ENCODE measurements at places on chromosomes 6 and 20.

DNA sequence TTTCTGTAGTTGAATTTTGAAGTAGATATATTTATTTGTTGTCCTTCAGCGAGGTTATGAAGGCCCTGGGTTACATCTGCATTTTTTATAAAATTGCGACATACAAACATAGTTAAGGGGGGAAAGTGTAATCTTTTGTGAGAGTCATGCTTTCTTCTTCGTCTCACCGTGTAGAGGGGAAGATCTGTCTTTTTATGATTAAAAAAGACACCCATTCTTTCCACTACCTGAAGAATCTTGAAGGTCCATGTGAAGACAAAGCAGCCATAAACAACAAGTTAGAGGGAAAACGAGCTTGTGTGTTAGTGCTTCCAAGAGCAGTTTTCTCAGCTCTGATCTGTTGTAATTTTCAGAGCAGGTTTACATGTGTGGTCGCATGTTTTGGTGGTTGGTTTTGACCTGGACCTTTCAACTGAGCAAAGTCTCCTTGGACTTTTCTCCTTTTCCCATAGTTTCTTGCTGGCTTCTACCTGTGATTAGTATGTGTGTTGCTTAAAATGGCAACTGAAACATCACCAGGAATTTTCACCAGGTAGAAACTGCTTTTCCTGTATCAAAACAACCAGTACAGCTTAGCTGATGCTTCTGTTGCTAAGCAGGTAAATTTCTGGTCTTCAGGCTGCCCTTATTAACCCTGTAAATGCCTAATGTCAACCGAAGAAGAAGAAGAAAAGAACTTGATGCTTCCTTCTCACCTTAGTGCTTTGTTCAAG, 37.3 kb downstream of the RREB1 start:
- no peak for DNase-seq

DNA sequence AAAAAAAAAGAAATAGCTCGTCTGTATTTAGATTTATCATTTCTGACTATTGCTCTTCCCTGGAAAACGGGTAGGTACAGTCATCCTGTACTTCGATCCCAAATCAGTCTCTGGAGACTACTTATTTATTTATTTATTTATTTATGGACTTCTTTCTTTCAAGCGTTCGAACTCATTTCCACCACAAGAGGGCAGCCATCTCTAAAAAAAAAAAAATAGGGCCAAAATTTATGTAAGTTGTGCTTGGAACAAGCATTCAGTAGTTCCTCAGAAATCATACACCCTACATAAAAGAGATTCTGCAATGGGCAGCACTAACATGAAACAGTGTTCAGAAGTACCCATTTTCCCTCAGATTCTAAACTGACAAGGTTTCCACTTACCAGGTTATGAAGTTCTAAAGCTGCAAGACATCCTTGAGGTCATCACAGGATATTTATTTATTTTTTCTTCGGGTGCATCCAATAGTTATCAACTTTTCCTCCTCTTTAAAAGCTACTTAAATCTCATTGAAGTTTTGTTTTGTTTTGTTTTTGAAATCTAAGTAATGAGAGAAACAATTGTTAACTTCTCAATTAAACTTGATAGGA, 1.9 kb upstream of the BMP2 start:
- DNase-seq = peak; percentile 39

DNA sequence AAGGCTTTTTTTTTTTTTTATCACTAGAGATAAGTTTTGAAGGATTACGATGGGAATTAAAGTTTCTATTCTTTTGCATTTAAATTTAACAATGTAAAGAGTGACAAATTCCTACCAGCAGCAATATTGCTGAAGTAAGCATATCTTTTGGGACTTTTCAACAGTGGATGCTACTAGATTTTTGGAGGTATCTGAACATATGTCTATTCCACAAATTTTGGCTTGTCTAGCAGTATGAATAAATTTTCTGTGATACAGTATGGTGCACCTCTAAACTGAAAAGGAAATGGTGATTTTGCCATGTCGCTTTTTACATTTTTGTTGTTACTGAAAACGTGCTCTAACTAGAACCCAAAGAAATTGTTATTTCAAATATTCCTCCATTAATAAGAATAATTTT, 368.3 kb upstream of the MANEA start:
- DNase-seq = no peak

DNA sequence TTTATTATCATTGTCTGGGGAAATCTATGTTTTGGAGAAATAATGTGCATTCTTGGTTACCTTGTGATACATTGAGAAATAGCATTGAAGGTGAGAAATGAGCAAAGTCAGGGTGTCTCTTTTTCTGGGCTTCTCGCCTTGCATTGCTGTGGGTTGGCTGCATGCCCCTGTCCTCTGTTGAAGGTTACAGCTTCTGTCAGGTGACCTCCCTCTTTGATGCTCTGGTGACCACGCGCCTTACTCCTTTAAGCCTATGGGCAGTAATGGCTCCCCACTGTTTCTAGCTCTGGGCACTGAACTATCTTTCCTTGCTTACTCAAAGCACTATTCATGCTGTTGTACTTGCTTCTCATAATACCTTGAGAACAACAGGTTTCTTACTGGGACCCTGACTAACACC, 14.6 kb downstream of the ADGRB3 start:
- DNase-seq = no peak

DNA sequence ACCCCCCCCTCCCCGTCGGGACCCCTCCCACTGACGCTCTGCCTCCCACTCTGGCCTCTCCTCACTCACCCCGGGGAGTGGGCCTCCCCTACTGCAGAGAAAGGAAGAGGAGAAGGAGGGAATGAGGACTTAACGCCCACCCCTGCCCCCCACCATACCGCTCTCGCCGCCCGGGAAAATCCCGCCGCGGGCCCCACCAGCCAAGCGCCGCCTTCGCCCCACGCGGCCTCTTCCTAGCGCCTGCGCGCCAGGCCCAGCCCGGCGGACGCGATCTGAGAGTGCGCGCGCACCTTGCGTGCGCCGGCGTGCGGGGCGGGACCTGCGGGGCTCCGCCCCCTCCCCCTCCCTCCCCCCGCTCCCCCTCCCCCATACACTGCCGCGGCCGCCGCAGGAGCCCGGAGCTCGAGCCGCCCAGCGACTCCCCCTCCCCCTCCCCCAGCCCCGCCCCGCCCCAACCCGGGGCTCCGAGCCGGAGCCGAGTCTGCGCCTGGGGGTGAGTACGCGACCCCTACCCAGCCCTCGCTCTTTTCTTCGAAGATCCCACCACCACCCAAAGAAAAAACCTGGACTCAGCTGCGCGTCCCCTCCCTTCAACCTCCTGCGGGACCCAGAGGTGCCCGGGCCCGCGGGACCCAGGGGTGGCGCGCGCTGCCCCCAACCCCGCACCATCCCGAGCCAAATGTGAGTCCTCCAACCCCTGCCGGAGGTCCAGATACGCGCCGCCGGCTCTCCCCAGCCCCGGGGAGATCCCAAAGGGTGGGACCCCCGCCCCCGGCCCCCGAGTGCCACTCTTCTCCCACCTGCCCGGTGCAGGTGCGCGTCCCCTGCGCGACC, at the start of the genes MRPL14 and TMEM63B:
MRPL14 (minus strand) TSS at position 267 of the 834 bp plus-strand sequence. CDS start 10,841 bp downstream, outside the sequence.
TMEM63B (plus strand) TSS at position 369 of the 834 bp plus-strand sequence. CDS start 7,031 bp downstream, outside the sequence.
- DNase-seq = peak; percentile 87

DNA sequence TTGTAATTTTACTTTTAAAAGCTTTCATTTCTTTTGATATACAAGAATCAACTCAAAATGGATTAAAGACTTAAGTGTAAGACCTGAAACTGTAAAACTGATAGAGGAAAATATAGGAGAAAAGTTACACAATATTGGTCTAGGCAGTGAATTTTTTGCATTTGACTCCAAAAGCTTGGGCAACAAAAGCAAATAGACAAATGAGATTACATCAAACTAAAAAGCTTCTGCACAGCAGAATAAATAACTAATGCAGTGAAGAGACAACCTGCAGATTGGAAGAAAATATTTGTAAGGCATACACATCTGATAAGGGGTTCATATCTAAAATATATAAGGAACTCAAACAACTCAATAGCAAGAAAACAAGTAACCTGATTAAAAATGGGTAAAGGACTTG, 3.0 kb downstream of the GABRR1 start:
- no peak for DNase-seq

DNA sequence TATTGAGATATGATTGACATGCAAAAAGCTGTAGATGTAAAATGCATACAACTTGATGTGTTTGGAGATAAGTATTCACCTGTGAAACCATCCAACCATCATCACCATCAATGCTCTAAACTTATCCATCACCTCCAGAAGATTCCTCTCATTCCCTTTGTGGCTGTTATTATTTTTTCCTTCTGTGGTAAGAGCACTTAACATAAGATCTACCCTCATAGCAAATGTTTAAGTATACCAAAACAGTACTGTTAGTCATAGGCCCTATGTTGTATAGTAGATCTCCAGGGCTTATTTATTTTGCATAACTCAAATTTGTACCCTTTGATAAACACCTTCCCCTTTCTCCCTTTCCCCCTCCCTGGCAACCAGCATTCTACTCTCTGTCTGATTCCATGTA, 31.2 kb upstream of the CCN6 start:
- no peak for DNase-seq

DNA sequence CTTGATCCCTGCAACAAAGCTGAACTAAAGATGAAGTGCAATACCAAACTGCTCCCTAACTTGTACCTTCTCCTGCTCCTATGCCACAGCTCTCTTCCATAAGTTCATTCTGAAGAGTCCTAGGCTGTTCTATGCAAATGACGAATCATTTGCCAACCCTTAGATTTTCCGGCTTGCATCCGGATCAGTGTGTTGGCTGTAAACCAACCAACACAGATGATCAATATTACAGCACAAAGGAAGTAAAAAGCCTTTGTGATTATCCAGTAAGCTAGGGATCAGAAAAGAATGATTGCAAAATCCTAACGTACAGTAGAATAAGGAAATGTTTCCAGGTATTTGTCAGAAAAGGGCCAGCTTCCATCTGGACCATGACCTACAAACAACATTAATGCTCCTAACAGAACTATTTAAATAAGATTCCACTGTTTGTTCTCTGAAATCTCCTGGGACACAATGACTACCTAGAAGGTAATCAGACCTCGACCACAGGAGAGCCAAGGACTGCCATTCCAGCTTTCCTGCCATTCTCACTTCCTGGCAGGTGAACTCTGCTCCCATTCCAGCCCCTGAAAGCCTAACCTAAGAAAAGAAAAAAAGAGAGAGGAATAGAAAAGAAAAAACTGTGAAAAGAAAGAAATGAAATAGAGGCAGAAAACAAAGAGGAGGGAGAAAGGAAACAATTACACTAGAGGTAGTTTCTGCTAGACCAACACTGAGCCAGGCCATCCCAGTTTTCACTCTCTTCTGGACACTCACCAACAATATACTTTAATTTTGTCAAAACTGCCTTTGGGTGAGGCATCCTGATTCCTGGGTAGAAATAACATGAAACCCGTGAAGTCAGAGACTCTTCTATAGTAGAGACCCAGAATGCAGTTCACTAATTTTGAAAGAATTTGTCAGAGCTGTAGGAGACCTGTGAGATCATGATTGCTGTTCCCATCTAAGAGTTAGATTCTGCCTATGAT, 19.7 kb downstream of the GMDS start:
- DNase-seq = no peak

DNA sequence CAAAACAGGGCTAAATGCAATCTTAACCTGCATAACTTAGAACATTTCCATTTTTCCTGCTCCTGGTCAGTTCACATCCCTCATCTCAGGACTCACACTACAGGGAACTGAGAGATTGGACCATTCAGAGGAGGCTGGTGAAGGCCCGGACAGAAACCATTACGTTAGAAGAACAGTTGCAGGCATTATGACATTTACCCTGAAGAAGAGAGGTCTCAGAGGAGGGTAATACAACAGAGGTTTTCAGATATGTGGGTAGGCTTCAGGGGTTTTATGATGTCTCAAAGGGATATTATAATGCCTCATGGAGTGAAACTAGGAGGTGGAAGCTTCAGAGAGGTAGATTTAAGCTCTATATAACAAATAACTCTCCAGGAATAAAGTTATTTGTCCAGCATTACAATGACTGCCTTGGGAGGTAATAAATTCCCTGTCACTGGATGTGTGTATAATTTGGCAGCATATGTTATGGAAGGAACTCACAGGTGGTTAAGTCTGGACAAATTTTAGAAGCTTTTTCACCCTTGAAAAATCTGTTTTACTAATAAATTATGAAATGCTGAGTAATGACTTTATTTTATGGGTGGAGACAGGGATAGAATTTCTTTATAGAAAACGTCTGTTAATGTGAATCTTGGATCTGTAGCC, 36.7 kb upstream of the RIPOR2 start:
- no peak for DNase-seq

- peak; percentile 47 for DNase-seq
These were observed 20.2 kb upstream of the HLA-DOA start for GRCh38 chr6:33029328-33030184.

DNA sequence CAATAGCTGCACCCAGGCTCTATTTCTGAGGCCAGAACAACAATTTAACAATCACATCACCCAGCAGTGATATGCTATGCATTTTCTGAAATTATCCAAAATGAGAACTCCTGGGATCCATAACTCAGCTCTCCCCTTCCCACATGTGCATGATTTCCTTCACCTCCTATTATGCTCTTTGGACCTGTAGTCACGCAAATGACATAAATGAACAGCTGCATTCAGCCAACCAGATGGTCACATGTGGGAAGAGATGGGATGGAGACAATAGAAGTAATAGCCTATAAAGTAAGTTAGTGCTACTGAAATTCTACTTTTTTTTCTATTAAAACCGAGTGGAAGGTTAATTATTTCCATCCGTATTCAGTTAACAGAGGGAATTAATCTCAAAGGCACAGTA, 662.1 kb upstream of the ID4 start:
- DNase-seq = no peak

- DNase-seq = peak; percentile 40
These were observed 194.8 kb downstream of the COL9A1 start for GRCh38 chr6:70107852-70108629.

DNA sequence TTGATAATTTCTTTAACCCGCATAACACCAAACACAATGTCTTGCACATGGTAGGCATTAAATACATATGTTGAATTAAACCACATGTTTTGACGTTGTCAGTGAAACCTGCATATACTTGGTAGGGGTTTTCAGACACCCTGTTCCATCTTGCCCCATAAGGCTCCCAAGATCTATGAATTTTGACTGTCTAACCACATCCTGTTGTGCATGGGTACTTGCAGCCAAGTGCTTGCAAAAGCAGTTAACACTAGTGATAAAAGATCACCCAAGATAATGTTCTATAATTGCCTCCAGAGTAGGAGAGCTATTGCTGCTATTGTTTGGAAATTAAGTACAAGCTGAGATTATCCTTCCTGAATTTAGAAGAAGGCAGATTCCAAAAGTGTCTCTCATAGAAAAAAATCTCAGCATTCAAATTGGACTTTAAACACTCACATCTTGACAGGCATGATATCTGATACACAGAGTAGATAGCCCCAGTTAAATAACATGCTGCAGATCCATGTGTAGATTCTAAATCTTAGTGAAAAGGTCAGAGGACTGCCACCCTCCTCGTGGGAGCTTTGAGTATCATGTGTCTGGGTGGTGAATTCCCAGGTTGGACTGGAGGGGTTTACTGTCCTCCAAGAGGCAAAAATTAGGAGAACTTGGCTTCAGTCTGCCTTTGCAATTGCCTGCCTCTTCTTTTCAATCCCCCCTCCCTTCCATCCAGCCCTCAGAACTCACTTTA, 25.8 kb upstream of the CCN6 start:
- DNase-seq = no peak

- DNase-seq = peak; percentile 26
These were observed 65.1 kb downstream of the CGA start for GRCh38 chr6:87029711-87030314.
